ENCODE measurements at places on chromosomes 7 and 10.

DNA sequence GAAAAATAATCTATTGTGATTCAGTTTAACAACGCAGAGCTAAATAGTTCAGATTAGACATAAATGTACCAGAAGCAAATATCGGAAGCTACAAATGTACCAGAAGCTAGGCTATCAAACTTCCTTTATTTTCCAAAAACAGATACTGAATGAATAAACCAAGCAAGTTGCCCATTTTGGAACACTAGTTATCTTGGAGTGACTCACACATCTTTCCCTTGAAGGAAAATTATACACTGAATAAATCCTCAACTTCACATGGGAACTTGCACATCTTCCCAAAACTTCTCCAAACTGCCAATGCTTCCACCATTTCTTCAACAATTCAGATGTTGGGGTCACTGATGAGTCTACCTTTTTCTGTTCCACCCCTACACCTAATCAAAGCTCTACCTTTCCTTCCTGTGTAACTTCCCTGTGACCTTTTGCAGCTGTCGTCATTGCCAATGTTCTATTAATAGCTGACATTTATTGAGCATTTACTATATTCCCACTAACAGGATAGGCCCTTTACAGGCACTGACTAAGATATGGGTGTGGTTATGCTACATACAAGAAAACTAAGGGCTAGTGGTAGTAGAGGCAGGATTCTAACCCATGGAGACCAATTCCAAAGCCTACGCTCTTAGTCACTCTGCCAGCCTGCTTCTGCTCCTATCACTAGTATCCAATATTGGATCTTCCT lies 22.7 kb downstream of the RELN start:
- DNase-seq: no peak

DNA sequence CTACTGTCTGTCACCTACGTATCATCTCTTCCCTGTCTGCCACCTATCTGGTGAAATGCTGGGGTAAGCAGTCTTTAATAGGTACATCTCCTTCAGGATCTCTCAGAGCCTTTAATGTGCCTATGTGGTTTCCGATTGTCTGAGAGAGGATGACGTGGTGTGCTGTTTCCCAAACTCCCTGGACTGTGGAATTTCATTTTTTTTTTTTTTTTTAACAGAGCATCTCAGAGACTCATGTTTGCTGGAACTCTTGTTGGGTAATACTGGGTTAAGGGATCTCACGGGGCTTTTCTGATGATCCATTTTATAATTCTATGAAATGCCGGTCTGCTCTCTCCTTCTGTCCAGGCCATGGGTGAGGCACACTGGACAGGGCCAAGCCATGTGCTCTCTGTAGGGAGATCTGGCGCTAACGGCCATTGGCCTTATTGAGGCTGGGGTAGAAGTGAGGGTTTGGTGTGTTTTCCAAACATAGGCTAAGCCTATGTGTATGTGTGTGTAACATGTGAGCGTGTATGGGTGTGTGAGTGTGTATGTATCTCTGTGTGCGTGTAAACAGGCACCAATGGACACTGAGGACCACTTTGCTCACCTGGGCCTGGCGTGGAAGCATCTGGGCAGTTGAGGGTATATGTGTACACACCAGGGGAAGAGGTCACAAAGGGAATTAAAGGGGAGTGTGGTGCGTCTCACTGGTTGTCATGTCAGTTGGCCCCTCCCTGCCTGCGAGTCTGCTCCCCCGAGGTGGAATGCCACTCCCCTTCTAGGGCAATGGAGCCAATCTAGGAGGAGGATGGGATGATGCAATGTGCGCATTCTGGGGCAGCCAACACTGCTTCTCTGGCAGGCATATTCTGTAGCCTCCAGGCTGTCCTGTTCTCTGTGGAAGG lies 7.8 kb downstream of the ADRA2A start:
- DNase-seq: no peak

DNA sequence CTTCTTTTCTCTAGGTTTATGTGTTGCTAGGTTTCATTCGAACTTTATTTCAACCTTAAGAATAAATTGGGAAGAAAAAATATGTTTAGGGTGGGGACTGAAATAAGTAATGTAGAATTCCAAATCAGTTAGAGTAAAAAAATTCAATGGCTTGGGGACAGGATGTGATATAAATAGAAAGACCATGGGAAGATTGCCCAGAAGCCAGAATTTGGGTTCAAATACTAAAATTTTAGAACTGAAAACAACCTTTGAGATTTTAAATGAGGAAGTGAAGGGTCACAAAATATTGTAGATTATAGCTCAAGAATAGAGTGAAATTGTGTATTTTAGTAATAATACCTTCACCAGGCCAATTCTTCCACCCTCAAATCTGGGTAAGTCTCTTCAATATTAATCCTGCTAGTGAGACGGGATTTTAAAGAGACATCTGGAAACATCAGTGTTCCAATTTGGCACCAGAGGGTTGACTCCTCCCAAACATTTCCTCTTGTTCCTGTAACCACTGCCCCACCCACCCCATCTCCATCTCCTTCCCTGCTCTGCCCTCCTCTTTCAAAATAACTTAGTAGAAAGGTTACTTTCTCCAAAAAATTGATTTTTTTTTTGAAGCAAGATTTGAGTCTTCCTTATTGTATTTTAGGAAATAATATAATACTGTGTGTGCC lies 51.3 kb upstream of the FAM3C start:
- no peak for DNase-seq

- DNase-seq: no peak
Measured at GRCh38 chr7:5212633-5213285, 22.7 kb downstream of the WIPI2 start.

GRCh38 chr7:135888740-135889139 lies 88.4 kb downstream of the MTPN start:
- DNase-seq: no peak

DNA sequence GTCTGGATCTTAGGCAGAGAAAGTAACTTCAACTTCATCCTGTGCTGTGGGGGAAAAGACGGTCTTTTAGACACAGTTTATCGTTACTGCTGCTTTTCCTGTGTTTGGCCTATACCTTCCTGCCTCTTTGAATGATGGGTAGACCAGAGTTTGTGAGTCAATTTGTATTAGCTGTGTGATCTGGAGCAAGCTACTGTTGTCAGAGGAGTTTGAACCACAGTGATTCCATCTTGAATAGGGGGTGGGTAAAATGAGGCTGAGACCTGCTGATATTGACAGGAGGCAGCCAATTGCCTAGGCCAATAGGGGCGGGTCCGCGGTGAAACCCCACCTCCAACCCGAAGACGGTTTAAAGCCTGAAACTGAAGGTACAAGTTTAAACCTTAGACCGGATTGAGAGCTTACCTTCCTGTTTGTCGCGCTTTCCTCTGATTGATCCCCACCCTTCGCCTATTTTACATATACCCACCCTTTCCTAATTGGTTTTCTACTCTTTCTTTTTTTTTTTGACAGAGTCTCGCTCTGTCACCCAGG lies 35.8 kb upstream of the EIF4H start:
- peak; percentile 37 for DNase-seq

- DNase-seq: no peak
Measured at GRCh38 chr7:78161781-78162180, 363.2 kb downstream of the PHTF2 start.

GRCh38 chr10:51092402-51092801 lies 18.1 kb downstream of the PRKG1 start:
- DNase-seq: no peak

- DNase-seq: no peak
Measured at GRCh38 chr7:114822844-114823243, 99.0 kb upstream of the MDFIC start.

DNA sequence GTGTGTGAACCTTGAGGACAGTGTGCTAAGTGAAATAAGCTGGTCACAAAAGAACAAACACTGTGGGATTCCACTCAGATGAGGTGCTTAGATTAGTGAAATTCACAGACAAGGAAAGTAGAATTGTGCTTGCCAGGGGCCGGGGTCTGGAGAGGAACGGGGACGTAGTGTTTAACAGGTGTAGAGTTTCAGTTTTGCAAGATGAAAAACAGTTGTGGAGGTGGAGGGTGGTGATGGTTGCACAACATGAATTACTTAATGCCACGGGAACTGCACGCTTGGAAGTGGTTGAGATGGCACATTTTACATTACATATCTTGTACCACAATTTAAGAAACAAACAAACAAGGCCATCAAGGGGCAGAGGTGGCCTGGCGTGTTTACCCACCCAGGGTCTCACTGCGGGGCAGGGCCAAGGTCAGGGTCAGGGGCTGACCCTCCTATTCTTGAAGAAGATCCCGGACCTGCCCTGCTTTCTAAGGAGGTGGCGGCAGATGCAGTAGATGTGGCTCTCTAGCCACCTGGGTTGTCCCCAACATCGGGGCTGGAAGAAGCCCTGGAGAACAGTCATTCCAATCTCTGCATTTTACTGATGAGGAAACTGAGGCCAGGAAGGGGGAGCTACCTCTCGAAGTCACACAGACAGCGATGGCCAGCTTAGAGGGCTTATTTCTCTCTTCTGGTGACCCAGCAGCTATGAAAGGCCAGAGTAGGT lies 91.5 kb upstream of the LRRC4 start:
- no peak for DNase-seq

- no peak for DNase-seq
Measured at GRCh38 chr10:79883986-79884385, 57.4 kb downstream of the NUTM2E start.

GRCh38 chr10:121532292-121532864 lies 65.9 kb downstream of the FGFR2 start:
- DNase-seq: no peak

DNA sequence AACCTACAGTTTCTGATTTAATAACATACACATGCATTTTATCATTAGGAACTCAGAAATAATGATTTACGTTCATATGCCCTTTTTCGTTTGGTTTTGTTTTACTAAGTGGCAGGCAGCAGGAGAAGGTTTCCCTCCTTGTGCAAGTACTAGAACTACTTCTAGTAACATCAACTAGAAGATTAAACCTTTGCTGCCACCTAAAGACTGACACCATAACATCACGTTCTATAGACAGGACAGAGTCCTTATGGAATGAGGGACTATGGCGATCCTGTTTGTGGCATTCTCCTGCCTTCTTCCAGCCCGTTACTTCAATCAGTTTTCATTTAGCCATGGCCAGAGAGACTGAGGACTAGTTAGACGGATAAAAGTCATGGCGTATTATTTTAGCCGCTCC lies 53.2 kb downstream of the GAD2 start:
- DNase-seq: no peak

GRCh38 chr7:2956076-2956475 lies 87.6 kb downstream of the CARD11 start:
- DNase-seq: no peak

DNA sequence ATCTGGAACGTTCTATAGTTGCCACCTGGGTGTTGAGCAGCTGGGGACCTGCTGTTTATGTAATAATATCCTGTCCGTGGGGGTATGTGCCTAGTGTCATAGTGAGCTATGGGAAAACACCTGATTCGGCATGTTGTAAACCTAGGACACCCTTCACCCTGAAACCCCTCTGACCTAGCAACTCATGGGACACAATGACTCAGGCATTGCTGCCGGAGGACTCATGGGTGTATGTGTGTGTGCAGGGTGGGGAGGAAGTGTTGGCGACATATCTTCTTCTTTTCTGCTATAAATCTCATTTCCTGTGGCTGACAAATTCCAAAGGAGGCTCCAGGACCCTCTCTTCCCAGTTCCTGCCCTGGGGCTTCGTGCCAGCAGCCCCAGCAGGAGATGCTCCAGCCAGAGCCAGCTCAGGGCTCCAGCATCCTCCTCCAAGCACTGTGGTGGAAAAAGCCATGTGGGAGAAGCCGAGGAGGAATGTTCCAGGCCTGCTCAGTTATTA lies 77.0 kb upstream of the PODXL start:
- no peak for DNase-seq

DNA sequence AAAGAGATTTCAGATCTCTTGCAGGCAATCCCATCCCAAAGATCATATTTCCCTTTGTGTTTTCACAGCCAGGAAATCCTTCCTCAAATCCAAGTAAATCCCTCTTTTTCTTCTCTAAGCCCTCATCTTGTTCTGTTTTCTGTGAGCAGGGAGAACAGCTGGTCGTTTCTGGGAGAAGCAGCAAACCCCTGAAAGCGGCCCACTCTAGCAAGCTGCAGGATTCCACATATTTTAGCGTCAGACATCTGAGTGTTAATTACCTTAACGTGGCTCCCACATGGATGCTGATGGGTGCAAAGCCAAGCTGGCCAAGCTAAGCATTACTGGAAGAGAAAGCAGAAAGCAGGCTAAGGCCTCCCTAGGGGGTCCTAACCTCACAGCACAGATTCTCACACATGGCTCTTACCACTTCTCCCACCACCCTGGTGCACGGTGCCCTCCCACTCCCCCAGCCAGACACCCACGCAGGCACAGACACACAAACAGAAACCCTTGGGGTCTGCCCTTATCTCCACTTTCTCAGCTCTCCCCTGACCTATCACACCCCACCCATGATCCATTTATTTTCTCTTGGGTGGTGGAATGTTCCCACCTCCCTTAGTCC lies 551.0 kb upstream of the AUTS2 start:
- DNase-seq: no peak

DNA sequence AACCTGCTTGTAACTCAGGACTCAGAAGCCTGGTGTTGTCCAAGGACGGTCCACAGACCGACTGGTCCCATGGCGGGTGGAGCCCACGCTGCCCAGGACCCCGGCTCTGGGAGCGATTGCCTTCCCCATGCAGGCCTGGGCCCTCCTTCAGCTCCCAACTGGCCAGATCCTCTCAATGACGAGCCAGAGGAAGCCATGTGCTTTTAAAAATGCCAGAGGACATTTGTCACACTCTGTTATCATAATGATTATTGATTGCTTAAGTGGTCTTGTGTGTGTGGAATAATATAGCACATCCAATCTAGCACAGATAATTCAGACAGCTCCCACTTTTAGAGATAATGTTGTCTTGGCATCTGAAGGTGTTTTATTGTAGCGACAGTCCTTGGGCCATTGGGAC lies 22.6 kb upstream of the OGDHL start:
- no peak for DNase-seq

- DNase-seq: peak; percentile 4
Measured at GRCh38 chr7:51366930-51367613, 50.5 kb upstream of the COBL start.

DNA sequence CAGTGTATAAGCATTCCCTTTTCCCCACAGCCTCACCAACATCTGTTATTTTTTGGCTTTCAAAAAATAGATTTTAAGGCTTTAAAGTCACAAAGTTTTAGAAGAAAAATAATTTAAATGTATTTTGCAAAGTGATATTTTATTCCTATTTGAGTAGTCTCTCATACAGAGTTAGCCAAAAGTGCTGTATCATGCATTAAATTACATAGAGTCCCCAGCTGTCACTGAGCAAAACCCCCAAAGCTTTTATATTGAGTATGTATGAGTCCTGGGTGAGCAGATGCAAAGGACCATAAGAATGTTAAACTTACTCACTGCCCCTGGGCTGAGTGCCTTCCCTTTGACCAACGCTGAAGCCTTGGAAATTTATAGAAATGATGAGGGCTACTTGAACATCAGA lies 70.4 kb upstream of the PTN start:
- DNase-seq: no peak
